ENCODE measurements at places on chromosomes 1 and 21.

GRCh38 chr1:10676963-10677362 is 119.5 kb downstream of the CASZ1 start:
- DNase-seq: no peak

DNA sequence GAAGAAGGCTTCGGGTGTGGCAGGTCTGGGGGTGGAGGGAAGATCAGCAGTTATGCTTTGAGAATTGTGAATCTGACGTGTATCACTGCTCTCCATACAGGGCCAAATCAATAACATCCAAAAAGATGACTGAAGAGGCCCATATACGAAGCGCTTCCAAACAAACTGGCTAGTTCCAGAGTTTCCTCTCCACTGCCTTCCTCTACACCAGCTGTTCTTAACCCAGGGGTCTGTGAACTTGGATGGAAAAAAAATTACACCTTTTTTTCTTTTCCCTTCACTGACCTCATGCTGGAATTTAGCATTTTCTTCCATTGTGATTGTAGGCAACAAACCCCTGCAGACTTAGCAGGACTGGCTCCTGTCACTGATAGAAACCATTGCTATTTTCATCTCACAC is 77.1 kb upstream of the NBL1 start:
- DNase-seq: no peak

- no peak for DNase-seq
Observed at GRCh38 chr1:96309783-96310182, 411.8 kb upstream of the PTBP2 start.

DNA sequence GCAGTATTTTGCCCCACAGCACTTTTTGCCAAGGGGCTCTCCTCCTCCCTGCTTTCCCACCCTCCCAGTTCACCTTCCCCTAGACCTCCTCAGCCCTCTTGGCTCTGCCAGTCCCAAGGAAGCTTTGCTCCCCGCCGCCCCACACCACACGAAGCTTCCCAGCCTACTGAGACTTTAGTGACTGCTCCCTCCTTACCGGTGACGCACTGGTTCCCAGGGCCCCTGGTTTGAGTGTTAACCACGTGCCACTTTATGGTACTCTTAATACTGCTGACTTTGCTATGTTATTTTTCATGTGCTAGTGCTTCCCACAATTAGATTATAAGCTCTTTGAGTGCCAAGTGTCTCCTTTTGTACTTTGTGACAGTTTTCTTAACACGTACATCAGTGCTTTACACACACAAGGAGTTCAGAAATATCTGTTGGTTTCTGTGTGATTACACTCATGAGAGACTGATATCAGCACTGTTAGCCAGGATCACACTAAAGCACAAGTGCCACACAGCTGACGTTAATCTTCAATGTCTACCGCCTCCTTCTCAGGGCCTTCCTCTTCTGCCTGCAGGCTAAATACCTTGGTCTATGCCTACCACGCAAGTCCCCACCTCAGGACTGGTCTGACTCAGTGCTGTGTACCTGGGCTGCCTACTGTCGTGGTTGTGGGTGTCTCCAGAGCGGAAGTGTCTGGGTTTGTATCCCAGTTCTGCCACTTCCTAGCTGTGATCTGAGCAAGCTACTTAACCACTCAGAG is 61.0 kb downstream of the DNTTIP2 start:
- no peak for DNase-seq

DNA sequence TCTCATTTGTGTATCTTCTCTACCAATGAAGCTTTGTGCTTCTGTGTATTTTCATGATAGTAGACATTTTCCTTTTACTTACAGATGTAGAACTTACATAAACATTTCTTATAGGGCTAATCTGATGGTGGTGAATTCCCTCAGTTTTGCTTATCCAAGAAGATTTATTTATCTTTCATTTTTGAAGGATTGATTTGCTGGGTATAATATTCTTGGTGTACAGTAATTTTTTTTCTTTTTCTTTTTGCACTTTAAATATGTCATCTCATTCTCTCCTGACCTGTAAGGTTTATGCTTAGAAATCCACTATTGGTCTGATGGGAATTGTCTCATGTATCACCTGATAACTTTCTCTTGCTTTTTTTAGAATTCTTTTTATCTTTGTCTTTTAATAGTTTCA is 127.6 kb upstream of the KCTD3 start:
- DNase-seq: no peak

- no peak for DNase-seq
Observed at GRCh38 chr1:83500531-83500930, 498.4 kb downstream of the TTLL7 start.

DNA sequence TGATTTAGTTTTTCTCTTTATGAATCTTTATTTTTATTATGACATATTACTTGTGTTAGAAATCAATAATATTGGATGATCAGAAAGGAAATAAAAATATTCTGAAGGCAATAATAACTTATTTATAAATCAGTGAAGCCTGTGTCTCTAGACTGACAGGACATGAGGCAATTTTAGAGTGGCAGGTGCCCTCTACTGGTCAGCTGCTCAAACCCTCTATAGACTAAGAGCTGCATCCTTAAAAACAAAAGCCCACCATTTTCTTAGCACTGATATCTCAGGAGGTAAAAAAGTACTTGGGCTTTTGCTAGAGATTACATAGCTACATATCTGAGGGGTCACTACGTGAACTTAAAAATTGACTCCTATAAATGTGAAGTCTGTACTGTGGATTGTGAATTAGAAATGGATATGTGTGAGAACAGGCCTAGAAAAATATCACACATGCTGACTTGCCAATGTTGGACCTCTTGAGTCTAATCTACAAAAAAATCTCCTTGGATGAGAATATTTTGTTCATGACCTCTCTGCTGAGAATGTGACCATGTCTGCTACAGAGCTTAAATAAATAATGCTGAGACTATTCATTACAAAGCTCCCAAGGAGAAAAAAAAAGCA is 597.9 kb upstream of the ADAMTS5 start:
- DNase-seq: no peak

DNA sequence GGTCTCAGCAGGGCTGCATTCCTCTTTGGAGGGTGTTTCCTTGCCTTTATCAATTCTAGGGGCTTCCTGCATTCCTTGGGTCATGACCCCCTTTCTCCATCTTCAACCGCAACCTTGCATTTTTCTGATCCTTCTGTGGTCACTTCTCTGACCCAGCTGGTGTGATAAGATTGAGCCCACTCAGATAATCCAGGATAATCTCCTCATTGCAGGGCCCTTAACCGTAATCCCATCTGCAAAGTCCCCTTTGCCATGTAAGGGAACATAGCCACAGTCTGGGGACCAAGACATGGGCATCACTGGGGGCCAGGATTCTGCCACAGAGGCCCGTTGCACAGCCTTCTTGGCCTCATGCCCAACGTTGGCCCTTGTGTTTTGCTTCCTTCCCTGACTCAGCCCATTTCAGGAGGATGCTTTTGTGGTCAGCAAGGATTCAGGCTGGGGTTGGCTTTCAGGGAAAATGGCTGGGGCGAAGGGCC is 35.0 kb upstream of the IL19 start:
- no peak for DNase-seq
